Stimulated activated CD4-positive, alpha-beta T cell treated with anti-CD3 and anti-CD28 coated beads, Interleukin-1b, Interleukin-23, amount 100 ng/mL, for 48 hours (primary cell): ENCODE measurements at places on chromosomes 2 and 18.

DNA sequence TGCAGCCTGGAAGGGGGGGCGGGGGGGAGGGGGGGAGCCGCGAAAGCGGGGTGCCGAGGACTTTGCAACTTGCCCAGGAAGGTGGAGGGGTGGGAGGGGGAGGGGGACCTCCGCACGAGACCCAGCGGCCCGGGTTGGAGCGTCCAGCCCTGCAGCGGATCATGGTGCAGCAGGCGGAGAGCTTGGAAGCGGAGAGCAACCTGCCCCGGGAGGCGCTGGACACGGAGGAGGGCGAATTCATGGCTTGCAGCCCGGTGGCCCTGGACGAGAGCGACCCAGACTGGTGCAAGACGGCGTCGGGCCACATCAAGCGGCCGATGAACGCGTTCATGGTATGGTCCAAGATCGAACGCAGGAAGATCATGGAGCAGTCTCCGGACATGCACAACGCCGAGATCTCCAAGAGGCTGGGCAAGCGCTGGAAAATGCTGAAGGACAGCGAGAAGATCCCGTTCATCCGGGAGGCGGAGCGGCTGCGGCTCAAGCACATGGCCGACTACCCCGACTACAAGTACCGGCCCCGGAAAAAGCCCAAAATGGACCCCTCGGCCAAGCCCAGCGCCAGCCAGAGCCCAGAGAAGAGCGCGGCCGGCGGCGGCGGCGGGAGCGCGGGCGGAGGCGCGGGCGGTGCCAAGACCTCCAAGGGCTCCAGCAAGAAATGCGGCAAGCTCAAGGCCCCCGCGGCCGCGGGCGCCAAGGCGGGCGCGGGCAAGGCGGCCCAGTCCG, 540 bp downstream of the SOX11 start:
- DNase-seq = no peak

DNA sequence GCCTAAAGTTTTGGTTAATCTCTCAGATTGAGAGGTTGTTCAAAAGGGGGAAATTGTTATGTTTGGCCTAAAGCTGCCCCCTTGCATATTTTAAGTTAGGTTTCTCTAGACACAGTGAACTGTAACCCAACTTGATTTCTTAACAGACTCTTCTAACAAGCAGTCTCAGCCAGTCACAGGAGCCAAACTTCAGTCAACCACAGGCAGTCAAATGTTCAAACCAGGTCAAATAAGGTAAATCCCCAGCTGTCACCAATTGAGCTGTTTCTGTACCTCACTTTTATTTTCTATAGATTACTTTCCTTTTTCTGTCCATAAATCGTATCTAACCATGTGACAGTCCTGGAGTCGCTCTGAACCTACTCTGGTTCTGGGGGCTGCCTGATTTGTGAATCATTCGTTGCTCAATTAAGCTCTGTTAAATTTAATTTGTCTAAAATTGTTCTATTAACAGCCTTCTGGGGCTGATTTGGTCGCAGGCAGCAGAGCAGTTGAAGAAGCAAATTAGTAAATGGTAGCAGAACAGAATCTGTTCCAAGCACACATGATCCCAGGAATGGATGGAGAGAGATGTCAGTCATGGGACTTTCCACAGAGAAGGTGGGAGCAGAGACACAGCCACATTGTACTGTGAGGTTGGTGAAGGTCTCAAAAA, 16.4 kb upstream of the NFU1 start:
- peak; percentile 44 for DNase-seq

DNA sequence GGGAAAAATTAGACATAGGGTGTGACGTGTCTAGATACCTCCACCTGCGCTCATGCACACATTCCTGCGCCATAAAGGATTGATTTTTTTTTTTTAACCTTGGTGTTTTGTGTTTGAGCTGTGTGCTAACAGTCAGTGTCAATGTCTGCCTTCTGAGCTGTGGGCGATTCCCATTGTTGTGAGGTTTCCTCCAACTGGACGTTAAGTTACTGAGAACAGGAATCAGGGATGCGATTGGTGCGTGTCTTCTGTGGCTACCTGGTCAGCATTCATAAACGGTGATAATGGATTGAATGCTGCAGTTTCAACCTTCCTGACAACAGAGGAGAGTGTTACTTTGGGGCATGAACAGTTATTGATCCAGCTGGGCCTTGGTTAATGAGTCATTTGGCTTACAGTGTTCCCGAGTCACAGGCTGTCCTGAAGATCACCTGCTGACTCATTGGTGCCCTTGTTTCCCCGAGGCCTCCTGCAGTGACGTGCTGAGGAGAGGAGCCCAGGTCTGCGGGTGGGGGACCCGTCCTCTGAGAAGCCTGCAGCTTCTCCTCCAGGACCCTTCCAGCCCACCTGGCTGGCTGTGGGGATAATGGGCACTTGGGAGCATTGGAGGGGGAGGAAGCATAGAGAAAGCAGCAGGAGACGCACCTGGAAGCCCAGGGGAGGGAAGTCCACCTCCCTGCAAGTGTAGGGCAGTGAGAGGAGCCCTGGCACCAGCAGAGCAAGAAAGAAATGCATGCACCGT, 25.8 kb upstream of the CABYR start:
- DNase-seq = peak; percentile 12

GRCh38 chr18:75360215-75360614, 67.3 kb downstream of the SMIM21 start:
- DNase-seq = no peak

- DNase-seq = peak; percentile 68
Observed at GRCh38 chr2:237744613-237745249, 53.8 kb upstream of the RBM44 start.

GRCh38 chr2:43238176-43238575, 11.8 kb upstream of the ZFP36L2 start:
- DNase-seq = no peak

DNA sequence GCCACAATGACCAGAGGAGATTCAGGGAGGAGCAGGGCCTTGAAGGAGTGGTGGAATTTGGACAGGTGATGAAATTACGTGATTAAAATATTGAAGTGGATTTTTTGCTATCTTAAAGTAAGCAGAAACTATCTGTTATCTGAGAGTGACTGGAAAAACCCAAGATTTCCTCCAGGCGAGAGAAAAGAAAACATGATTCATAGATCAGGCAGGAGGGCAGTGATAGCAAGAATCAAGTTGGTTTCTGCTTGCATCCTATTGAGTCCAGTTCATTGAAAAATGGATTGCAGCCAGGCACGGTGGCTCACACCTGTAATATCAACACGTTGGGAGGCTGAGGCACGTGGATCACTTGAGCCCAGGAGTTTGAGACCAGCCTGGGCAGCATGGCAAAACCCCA, 127.8 kb downstream of the NXPH2 start:
- no peak for DNase-seq

DNA sequence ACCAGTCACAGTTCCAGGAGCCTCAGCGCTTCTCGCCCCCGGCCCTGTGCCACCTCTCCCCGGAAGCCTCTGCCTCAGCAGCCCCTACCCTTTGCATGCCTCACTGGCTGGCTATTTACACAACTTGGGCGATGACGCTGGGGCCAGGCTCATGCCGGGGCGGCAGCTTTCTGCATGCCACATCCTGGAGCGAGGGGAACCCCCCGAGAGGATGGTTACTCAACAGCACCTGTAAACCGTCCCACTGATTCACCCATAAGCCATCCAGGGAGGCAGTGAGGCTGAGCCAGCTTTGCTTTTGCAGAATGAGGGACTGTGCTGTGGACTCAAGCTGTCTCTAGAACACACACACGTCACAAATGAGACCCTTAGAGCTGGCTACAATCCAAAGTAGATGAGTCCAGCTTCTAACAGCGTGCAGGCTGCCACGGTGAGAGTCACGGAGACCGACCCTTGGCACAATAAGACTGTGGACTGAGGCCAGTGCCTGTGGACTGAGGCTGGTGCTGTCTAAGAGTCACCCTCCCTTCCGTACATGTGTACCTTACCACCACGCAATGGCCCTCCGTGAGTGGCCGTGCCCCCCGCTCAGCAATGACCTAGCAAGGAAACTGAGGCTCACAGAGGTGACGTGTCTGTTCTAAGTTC, 45.6 kb upstream of the ODC1 start:
- peak; percentile 85 for DNase-seq

- DNase-seq = no peak
Observed at GRCh38 chr2:240949791-240950705, 43.9 kb downstream of the CROCC2 start.

DNA sequence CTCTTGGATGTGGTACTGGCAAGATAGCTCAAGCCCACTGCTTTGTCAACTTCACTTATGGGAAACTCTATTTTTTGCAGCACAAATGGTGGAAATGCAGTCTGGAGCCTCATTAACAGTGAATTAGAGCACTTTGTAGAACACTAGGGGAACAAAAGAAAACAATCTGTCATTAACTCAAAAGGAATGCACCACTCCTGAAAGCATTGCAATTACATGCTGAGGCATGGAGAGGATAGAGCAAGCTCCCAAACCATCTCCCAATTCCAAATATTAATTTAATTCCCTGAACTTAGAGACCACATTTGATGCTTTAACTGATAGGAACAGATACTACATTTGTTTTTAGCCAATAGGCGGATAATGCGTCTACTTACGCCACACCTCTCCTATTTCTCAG, 32.8 kb upstream of the TANC1 start:
- no peak for DNase-seq

DNA sequence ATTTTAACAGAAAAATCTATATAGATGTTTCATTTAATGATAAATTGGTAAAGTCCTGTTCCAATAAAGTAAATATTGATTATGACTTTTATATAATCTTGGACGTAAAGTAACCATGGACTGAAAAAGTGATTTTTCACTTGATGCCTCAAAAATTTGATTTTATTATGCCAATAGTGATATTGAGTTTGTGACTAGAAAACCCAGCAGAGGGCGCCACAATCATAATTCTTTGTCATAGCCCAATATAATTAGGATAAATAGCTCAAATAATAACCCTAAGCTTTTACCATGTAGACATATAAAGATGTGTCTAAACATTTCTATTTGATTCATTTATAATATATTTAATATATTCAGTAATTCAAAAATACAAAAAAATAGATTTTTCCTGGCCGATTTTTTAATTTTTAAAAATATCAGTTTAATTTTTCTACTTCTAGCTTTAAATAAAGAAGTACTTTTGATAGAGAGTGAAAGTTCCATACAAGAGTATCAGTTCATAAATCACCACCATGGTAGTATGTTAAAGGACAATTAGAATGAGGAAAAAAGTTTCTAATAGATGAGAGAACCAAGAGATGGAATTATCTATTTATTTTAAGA, 30.7 kb downstream of the CAMKMT start:
- peak; percentile 8 for DNase-seq

DNA sequence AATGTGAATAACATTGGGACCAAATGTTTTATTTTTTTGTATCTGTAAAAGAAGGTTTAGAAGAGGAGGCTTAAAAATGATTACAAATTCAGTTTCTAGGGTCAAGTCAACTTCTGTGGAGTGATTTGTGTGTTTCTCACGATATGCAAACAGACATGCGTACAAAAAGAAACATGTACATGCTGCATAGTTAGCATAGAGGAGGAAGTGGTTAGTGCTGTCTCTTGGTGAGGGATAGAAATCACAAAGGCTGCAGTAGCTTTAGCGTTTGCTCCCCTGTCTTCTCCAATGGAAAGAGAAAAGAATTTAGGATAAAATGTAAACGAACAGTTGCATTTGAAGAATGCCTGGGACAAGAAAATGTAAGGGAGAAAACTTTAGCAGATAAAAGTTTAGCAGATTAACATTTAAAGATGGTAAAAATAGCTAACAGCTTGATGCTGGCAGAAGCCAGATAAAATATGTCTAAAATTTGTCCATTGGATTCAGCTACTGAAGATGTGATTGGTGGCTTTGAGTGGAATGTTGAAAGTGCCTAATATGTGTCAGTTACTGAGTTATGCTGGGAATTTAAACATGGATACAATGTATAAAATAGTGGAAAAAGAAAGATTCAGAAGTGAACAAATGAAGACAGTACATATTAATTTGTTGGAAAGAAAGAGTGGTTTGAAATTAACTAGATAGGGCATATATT, 44.9 kb downstream of the MALT1 start:
- no peak for DNase-seq

GRCh38 chr2:203623661-203624060, 82.8 kb upstream of the CD28 start:
- no peak for DNase-seq

DNA sequence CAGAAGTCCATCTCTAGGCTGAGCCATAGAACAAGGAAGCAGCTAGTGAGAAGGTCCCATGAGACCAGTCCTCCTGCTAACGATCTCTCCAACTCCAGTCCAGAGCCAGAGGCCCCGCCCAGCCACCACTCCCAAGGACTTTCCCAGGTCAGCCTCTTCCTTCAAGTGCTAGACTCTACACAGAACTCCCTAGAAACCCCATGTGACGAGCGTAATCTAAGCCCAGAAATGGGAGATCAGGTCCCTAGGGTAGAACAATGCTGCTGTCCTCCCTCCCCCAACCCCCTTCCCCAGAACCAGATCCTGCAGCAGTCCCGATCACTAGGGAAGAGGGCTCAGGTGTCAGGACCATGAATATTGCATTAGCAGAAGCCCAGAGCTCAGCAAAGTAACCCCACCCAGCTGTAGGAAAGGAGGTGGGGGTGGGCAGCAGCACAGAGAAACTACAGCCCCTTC, 6.9 kb downstream of the DCTN1 start:
- DNase-seq = no peak

DNA sequence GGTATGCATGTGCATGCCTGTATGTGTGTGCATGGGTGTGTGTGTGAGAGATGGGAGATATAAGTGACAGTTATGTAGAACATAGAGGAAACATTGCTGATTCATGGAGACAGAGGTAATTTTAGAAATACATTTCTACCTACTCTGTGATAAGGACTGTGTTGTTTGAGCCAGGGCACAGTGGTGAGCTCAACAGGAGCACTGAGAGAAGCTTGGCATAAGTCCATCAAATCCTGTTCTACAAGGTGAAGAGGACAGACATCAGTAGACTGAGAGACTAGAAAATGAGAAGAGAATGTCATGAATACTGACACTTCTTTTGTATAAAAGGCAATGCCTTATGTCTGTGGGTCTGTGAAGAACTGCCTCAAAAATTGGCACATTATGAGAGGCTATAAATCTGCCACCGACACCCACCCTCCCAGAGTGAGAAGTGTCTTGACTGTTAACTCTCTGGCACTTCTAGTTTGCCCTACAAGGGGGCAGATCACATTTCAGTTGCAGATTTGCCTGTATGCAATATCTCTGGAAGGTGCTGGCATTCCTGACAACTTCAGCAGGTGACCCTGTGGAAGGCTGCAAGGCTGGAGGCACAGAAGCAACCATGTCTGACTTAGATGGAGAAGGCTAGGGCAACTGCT, 962.3 kb upstream of the NRXN1 start:
- no peak for DNase-seq

- no peak for DNase-seq
Observed at GRCh38 chr2:11998626-11999378, 252.4 kb downstream of the LPIN1 start.

- DNase-seq = no peak
Observed at GRCh38 chr2:111909079-111909478, 10.7 kb downstream of the MERTK start.

- no peak for DNase-seq
Observed at GRCh38 chr2:139652385-139652784, 872.2 kb upstream of the NXPH2 start.

GRCh38 chr2:112812318-112813267, 24.0 kb downstream of the IL1B start:
- DNase-seq = no peak

- DNase-seq = no peak
Observed at GRCh38 chr18:40048886-40049650, 1906.0 kb upstream of the PIK3C3 start.

GRCh38 chr18:62954366-62954765, 239.0 kb downstream of the PHLPP1 start:
- DNase-seq = no peak
